ENCODE measurements at places on chromosomes 3 and 15.

DNA sequence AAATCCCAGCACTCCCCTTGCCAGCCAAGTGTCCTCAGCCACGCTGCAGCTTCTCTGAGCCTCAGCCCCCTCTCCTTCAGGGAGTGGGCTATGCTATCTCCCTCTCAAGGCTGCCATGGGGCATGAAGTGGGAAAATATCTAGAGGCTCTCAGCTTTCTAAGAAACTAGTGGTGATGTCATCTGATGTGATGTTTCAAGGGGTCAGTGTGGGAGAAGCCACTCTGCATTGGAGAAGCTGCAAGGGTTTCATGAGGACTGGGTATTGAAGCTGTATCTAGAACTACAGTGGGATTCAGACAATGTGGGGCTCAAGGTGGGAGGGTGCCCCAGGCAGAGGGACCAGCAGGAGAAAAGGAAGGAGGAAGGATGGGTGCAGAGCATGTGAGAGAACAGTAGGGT is 210.2 kb downstream of the TLE3 start:
- DNase-seq, result no peak

GRCh38 chr15:94027581-94027980 is 203.8 kb upstream of the MCTP2 start:
- no peak for DNase-seq

DNA sequence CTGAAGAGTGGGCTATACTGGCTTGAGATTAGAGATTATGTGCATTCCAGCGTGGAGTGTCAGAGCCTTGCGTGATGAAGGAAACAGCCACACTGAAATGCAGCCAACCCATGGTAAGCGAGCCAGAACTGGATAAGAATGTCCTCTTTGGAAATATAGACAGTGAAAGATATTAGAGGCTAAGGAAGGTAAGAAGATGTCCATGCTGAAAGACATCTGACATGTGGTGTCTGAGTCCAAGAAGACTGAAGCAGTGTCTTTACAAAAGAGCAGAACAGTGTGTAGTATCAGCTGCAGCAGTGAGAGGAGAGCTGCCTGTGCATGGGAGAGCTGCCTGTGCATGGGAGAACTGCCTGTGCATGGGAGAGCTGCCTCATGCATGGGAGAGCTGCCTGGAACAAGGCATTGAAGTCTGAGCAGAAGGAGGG is 672.2 kb downstream of the DIPK2A start:
- peak; percentile 46 for DNase-seq

- DNase-seq, result no peak
Measured at GRCh38 chr3:76570436-76571057, 469.4 kb upstream of the ROBO2 start.

GRCh38 chr15:95304151-95304946 is 1026.2 kb upstream of the NR2F2 start:
- DNase-seq, result no peak

DNA sequence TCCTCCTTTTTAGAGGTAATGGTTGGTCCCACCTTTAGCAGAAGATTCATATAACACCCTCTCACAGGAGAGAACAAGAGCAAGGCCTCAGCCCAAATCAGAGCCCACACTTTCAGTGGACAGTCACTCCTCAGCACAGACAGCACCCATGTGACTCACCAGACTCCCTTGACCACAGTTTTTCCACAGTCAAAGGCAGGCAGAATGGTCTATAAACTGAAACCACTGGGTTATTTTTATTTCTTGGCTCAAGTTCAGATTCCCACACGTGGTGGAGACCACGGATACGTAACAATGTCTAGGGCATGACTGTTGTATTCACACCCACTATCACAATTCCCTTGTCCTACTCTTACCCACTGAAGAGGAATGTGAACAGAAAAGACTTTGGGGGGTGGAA is 237.8 kb upstream of the UBE2E1 start:
- no peak for DNase-seq

DNA sequence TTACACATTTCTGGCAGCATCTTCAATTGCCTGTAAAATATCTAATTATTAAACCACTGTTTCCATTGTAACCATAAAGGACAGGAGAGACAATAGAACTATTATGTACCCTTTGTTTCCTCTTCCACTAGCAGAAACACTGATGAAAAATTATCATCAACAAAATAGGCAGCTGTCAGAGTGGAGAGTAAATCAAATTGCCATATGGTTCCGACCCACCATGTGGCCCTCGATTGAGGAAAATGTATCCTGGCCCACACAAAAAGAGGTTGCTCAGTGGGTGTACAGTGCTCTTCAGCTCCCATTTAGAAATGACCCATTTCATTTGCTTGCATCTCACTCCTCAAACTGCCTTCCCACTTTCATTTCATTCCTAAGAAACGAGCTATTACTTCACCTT is 570.6 kb upstream of the UBE2E2 start:
- no peak for DNase-seq

DNA sequence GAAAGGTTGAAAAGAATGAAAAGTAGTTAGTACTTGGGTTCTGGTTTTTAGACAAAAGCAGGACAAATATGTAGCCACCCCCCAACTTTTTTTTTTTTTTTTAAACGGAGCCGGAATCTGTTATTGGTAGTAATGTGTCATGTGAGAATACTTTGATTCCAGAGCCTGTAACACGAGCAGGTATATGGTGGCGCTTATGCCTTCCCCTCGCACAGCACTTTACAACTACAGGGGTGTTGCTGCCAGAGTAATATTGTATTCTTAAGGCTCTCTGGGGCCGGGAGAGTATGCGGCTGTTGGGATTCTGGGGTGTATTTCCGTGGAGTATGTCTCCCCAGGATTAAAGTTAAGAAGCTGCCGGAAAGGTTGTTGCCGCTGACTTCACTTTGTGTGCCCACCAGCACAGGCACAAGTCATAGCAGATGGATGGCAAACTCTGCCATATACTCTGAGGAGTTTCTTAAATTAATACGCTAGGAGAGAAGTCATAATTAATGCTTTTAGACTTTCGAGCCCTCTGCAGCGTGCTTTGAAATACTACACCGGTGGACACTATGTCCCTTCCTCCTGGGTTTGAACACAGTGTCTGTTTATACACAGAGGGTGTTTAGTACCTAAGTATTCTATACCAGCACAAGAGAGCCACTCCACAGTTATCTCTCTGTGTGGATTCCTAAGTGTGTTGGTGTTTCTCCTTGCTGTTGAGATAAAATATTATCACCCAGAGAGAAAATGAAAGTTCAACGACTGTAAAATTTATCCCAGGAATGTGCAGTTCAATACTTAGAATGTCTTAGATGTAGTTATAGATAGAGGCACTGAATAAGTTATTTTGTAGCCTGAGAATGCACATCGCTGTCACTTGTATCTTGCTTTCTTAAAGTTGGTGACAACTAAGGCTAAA is 1.4 kb downstream of the MBNL1 start:
- DNase-seq, result no peak

DNA sequence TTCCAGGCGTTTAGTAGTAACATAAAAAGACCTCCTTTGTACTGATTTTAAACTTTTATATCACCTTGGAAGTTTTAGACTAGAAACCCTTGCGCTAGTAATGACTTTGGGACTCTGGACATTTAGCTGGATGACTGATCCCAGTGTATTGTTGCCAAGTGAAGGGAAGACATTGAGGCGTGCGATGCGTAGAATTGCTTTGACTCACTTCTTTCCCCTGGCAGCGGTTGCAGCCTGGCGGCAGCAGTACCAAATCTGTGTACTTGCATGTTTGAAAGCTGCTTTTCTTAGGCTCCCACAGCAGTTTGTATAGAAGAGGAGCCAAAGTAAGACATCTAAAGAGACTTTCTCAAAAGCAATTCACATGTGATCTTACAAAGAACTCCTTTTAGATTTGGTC is 151.6 kb downstream of the BBX start:
- DNase-seq, result peak; percentile 47

Measured in dorsolateral prefrontal cortex (tissue), 122 donors.